ENCODE measurements at places on chromosomes 7 and 10.

- DNase-seq = no peak
Observed at GRCh38 chr10:130897815-130898214, 413.7 kb downstream of the TCERG1L start.

- no peak for DNase-seq
Observed at GRCh38 chr10:122258136-122259074, 12.7 kb upstream of the BTBD16 start.

DNA sequence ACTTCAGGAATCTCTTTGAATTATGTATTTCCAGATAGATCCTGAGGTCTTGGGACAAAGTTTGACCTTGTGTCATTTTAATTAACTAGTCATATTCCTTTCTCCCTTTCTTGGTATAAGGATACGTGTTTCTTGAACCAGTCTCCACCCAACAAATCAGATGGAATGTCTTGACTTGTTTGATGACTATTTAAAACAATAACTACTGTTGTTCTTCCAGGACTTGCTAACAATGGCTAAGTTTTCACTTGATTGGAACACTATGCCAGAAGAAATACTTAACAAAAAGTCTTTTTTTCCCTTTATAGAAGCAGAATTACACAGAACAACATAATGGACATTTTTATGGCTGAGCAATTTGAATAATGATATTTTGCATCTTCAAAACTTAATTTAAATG is 43.0 kb upstream of the WIPF3 start:
- no peak for DNase-seq

DNA sequence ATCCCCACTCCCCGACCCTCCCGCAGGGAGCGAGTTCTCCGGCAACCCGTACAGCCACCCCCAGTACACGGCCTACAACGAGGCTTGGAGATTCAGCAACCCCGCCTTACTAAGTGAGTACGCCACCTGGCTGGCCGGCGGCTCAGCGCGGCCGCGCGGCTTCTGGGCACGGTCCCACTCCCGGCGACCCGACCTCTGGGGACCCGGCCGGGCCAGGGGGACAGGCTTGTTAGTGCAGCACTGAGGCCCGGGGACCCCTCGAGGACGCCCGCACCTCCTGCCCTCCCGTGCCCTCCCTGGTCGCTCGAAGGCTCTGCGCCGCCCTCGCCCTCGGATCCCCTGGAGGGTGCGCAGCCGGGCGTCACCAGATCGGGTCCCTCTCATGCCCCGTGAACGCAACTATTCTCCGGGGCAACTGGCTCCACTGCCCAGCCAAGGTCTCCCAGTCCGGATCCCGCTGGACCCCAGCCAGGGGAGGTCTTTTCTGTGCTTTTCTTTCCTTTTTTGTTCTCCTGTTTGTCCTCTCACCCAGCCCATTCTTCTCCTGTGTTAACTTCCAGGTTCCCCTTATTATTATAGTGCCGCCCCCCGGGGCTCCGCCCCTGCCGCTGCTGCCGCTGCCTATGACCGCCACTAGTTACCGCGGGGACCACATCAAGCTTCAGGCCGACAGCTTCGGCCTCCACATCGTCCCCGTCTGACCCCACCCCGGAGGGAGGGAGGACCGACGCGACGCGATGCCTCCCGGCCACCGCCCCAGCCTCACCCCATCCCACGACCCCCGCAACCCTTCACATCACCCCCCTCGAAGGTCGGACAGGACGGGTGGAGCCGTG is 81.8 kb downstream of the PAX2 start:
- DNase-seq = peak; percentile 83

- no peak for DNase-seq
Observed at GRCh38 chr7:151493083-151493482, 26.6 kb downstream of the RHEB start.

DNA sequence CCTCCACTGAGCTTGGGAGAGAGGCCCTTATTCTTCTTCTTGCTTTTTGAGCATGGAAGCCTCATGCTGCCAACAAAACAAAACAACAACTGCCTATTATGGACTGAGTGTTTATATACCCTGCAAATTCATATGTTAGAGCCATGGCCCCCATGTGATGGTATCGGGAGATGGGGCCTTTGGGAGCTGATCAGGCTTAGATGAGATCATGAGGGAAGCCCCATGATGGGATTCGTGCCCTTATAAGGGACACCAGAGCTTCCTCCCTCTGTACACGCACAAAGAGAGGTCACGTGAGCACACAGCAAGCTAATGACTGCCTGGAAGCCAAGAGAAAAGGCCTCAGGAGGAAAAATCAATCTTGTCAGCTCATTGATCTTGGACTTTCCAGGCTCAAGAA is 235.0 kb downstream of the FANK1 start:
- no peak for DNase-seq

DNA sequence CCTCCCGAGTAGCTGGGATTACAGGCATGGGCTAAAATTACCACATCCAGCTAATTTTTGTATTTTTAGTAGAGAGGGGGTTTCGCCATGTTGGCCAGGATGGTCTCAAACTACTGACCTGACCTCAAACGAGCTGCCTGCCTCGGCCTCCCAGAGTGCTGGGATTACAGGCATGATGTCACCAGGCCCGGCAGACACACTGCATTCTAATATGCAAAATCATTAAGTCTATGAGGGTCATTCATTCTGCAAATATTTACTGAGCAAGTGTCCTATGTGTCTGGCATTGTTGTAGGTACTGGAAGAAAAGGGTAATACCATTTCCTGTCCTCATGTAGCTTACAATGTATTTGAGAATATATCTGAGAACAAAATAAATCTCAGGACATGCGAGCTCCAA is 2.7 kb downstream of the PUS7 start:
- no peak for DNase-seq

- DNase-seq = no peak
Observed at GRCh38 chr7:45687721-45688120, 113.6 kb downstream of the ADCY1 start.

DNA sequence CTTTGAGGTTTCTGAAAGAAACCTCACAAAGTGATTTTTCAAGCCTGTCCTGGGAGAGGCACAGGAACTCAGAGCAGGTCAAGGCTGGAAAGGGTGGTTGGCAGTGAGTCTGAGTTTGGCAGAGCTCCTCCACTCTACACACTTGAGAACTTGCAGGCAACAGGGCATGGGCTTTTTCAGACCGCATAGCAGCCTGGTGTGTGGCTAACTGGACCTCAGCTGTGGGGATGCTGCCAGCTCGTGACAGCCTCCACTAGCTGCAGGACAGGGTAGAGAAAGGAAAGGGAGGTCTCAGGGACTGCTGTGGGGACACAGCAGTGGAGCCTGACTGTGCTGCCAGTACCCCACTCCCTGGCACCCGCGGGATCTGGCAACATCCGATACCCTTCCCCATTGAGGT is 2.6 kb downstream of the CDHR1 start:
- no peak for DNase-seq

DNA sequence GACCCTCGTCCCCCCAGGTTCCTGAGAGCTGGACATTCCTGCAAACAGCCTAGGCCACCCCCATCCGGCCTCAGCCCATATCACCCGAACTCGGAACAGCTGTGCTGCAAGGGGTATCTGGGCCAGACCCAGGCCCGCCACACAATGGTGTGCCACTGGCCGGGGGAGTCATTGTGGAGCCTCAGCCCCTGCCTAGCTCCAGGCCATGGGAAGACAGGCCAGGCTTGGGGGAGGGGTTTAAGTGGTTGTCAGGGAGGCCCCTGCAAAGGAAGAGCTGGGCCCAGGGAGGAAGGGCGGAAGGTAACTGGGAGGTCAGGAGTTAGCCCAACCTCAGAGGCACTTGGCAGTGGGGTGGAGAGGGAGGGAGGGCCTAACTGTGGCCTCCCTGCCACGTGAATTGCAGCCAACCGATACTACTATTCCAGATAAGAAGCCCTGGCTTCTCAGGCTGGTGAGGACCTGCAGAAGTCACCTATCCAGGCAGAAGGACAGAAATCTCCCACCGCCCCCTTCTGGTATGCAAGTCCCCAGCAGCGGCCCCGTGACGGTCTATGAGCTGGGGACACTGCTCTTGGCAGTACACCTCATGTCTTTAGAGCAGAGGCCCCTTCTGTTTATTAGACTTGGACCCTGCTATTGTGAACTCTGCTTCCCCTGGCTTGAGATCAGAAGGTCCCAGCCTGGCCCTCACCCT is 26.8 kb downstream of the VSIR start:
- DNase-seq = no peak

DNA sequence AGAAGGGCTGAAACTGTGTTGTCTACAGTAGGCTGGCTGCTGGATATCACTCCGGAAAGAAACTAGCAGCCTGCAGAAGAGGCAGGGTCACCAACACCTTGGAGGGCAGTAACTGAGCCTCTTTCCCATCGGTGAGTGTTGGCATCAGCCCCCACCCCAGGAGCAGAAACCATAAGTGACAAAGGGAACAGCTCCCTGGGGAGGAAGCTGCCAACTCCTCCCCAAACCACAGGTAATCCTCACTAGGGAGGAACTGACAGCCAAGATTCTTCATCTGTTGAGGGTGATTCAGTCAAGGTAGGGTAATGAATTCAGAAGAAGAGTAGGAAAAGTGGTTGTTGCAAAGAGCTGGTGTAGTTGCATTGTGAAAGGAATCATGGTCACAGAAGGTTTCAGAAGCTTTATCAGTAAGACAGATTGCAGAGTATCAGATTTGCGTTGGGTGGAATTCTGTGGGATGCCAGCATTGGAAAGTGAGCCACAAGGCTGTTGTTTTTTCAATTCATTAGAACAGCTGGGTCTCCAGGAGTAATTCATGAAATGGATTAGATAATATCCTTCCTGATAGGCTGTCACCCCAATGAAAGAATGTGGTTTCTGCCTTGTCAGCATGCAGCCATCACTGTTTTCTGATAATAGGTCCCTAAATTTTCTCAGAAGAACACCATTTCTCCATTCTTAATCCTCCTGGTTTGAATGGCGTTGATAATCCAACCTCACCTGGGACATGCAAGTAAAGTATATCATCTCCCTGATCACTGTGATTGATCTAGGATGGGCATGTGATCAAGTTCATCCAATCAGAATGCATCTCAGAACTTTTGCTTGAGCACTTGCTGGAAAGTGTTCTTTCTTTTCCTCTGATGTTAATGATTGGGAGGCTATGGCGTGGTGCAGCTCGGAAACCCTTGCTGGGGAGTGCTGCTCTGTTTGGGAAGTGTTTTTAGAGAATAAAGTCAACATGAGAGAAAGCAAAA is 75.0 kb upstream of the CTBP2 start:
- no peak for DNase-seq

GRCh38 chr7:38052786-38053185 is 125.3 kb upstream of the STARD3NL start:
- no peak for DNase-seq

DNA sequence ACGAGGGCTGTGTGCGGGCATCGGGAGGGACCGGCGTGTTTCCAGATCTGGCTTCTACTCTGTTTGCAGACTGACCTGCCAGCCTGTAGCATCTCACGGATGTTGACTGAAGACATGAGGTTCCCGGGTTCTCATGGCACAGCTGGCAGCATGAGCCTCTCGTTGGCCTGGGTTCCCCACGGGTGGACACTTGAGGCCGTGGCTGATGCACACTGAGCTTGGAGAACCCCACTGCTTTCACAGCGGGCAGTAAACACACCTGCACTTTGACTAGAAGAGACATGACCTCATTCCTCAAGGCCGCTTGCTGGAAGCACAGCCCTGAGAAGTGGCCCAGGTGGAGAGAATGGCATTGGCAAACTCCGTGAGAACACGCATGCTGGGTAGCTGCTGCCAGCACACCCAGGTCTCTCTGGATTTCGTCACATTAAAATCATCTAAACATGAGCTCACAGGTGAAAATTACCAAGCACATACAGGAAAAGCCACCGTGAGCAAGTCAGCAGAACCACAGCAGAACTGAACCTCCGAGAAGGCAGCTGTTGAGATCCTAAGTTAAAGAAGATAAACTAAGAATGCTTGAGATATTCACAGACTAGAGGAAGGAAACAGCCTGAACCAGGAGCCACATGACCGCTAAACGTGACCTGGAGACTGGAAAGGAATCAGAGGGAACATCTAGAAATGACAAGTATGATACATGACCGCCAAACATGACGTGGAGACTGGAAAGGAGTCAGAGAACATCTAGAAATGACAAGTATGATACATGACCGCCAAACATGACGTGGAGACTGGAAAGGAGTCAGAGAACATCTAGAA is 32.5 kb downstream of the BNIP3 start:
- no peak for DNase-seq

DNA sequence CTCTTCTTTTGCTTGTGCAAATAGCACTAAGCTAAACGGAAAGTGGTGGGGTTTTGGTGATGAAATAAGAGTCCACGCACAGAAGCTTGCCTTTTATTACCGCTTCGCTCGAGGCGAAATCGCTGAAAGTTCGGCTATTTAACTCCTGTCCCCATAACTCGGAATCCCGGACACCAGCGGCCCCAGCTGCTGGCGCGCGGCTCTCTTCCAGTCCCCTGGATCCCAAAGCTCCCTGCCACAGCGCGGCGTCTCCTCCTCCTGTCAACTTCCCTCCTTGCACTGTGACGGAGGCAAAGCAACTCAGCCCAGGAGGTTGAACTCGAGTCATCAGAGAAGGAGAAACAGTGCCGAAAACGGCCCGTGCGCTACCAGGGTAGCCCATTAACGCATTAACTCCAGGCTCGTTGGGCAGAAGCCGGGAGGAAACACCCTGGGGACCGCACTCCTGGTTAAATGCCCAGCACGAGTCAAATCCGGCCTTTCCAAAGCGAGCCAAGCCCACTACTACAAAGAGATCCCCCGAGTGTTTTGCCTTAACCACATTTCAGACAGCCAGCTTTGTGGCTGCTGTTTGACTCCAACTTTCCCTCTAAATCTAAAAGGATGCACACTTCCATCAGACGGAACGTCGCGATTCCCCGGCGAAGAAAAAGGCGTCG is 1.3 kb downstream of the SEMA3D start:
- no peak for DNase-seq

GRCh38 chr10:6347391-6347951 is 144.7 kb downstream of the PFKFB3 start:
- DNase-seq = no peak

Data from SW480 (cell line).